Omental fat pad (tissue), 4 donors: ENCODE measurements at places on chromosomes 2 and 18. TPM values are rescaled to one million over a fixed set of nuclear protein-coding genes. Genes with fewer than 3 reads are reported as not detected.

GRCh38 chr2:215828528-215829184 lies 184.7 kb downstream of the MREG start:
- DNase-seq = no peak

DNA sequence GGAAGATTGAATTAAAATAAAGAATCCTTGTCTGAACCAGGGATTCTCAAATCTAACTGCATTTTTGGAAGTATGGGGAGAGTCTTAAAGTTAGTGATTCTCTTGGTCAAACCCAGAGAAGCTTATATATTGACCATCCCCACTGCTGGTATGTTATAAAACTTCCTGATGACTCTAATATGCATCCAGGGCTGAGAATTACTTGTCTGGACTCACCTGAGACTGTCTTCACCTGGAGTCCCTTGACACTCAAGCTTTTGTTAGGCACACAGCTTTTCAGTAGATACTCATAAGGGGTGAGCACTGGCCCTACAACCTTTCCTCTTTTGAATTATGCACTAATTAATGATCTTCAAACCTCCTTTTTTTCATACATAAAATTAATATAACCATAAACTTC lies 149.6 kb upstream of the GULP1 start:
- DNase-seq = no peak

GRCh38 chr2:135096665-135097446 lies 44.8 kb downstream of the RAB3GAP1 start:
- DNase-seq = no peak

GRCh38 chr2:164314148-164314547 lies 307.1 kb downstream of the GRB14 start:
- DNase-seq = no peak

DNA sequence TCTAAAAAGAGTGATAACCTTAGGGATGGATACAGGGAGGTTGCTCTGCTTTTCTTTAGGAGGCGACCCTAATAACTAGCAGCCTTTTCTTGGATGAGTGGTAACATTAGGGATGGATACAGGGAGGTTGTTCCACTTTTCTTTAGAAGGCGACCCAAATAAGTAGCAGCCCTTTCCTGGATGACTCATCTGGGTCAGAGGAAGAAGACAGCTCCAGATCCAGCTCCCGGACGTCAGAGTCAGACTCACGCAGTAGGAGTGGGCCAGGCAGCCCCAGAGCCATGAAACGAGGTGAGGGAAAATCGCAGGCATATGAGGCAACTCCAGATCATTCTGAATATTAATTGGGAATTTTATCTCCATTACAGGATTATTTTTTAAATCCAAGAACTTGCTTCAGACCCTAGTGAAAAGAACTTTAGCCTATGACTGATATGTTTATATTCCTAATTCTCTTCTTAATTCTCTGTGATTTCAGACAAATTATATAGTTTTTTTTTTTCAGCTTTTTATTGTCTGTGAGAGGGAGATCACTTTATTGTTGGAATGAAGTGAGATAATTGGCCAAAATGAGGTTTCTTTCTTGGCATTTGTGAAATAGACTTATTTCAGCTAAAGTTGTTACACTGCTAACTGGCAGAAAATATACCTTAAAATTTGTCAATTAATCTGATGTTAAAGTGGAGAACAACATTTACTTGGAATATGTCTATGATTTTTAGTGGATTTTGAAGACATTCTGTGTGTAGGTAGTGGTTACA lies 31.2 kb upstream of the C1GALT1C1L start:
- no peak for DNase-seq

GRCh38 chr2:116489292-116489691 lies 1325.2 kb upstream of the DDX18 start:
- no peak for DNase-seq

GRCh38 chr2:160096409-160096808 lies 34.0 kb upstream of the PLA2R1 start:
- no peak for DNase-seq

DNA sequence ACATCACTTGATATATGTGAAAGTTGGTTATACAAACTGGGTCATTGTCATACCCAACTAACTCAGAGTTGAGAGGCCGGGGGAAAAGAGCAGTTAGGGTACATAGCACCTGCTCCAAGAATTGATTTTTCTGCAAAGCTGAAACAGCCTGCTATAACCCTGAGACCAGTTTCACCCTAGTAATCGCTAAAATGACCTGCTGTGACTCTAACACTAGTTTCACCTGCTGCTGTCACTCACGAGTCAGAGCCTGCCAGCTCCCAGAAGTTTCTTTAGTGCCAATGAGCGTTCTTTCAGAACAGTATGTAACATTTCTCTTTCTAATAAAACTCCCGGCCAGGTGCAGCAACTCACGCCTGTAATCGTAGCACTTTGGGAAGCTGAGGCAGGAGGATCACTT lies 28.0 kb downstream of the SRSF7 start:
- no peak for DNase-seq

GRCh38 chr2:133952420-133952819 lies 301.5 kb upstream of the MGAT5 start:
- DNase-seq = no peak

VSNL1 gene
- 0.65 TPM for total RNA-seq

TUBB8B gene
- total RNA-seq = not detected

C2orf72 gene
- 0.19 TPM for total RNA-seq

PPP1R1C gene
- total RNA-seq = not detected
